Endodermal cell (in vitro differentiated cells): ENCODE measurements at places on chromosomes 13 and 19. TPM values are rescaled to one million over a fixed set of nuclear protein-coding genes. Genes with fewer than 3 reads are reported as not detected.
A peak's percentile ranks its signal among the peaks of the same experiment; 100 is the strongest.

- DNase-seq: no peak
These were observed 3.9 kb downstream of the LPAR2 start for GRCh38 chr19:19624032-19624570.

DNA sequence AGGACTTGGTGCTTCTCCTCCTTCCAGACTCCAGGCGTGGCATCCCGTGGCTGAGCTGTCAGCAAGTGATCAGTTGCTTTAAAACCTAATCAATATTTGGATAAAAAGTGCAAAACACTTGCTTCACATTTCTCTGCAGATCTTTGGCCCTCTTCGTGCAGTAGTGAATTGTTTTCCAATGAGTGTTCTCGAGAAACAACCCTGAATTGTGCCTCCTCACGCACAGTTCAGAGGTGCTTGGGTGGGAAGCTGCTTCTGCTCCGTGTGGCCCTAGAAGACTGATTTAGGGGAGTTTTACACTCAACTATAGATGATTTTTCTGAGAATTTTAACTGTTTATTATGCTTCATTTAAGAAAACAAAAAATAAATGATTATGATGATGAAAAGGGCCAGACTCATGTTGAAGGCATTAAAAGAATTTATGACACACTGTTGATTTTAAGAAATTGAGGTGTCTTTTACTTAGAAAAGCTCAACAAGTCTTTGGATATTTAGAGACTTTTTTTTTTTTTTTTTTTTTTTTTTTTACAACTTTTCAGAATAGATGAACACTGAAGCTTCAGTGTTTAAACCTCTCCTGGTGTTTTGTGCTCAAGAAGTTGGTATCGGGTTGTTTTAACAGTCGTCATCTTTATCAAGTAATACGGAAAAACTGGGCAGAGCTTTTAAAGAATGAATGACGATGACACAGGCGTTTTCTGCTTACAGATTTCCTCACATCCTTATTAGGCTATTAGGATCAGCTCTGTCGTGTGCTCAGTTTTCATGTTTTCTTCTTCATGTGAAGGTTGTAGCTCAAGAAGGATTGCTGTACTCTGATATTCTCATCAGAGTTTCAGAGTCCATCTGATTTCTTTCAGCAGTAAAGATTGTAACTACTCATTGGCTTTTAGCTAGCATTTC lies 39.5 kb upstream of the TEX29 start:
- DNase-seq: no peak

DNA sequence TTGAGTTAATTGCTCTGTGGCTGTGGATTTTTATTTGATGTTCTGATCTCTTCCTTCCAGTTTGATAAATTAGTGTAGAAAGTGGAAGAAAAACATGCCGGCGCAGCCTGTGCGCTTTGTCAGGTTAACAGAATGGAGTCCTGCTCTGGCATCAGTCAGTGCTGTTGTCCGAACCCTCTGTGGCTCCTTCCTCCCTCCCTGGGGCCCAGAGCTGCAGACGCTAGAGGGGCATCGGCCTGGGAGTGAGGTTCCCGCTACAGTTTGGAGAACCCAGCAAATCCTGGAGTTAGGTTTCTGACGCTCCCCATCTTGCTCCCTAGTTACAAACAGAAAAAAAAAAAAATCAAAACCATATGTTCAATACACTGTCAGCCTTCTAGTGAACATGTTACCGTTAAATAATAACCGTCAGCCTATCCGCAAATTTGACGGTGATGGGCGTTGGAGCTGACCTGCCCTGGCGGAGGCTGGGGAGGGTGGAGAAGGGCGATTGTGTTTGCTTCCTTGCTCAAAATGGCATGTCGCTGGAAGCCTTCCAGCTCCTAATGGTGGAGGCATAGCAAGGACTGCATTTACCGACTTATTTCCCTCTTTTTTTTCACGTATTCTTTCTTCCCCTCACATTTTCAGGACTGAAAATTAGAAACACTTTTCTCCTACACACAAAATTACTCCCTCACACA lies 13.6 kb downstream of the MBNL2 start:
- no peak for DNase-seq

- DNase-seq: peak; percentile 46
These were observed 321.1 kb upstream of the EDNRB start for GRCh38 chr13:78239714-78240113.

Gene GPR18
- not detected in 2 replicates for total RNA-seq

DNA sequence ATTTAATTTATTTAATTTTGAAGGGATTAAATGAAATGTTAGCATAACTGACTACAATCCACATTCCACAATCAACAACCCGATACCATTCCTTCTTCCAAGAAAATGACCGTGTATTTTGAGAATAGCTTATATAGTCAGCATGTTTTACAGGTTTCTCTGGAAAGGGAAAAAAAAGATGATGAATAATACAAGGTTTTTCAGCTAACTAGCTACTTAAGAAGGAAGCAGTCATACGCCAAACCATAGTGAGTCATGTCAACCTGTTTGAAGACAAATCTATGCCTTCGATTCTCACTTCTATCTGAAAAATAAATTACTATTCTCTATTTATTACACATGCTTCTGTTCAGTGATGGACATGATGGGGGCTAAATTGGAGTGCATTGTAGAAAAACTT lies 258.6 kb downstream of the EFNB2 start:
- DNase-seq: no peak

GRCh38 chr19:45162608-45163143 lies 1.9 kb upstream of the NKPD1 start:
- DNase-seq: no peak

GRCh38 chr13:92989301-92989700 lies 237.3 kb upstream of the GPC6 start:
- no peak for DNase-seq

Gene DACH1
- 1.2 to 1.7 TPM (median 1.2 TPM) in 3 replicates for total RNA-seq

Gene ELAVL3
- 0.38 TPM in 1 of 3 replicates, not detected in the others for total RNA-seq

DNA sequence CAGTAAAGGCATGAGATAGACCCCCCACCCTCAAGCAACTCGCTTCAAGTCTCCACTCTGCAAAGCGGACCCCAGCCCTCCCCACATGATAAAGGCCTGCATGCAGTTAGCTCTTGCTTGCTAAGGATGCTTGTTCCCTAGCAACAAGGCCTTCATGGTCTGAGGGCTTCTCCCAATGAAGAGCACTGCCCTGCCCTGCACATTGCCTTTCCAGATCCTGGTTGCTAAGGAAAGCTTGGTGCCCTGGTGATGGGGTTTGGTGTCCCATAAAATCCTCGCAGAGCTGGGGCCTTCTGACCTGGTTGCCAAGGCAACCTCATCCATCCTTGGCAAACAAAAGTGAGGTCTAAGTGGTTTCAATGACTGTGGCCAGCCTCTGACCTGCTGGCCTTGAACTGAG lies 6.0 kb downstream of the DBP start:
- DNase-seq: peak; percentile 48

DNA sequence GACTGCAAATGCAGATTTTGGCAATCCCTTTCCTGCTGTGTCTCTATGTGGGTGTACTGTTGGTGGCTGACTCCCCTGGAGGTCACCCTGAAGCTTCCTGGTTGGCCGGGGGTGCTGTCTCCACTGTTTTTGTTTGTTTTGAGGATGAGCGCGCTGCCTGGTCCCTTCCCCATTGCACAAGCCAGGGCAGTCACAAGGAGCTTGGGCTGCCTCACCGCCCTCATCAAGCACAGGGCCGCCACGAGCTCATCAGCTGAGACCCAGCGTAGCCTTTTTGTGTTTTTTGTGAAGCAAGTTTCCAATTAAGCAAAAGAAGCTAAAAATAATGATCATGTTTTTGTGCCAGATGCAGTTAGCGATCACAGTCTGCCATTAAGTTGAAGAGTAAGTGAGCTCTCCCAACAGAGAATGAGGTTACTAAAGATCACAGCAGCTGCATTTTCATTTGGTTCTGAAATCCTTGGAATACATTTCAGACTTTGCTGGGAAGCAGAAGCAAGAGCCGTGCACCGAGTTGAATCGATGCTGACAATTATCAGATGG lies 57.8 kb downstream of the GGACT start:
- DNase-seq: peak; percentile 58

DNA sequence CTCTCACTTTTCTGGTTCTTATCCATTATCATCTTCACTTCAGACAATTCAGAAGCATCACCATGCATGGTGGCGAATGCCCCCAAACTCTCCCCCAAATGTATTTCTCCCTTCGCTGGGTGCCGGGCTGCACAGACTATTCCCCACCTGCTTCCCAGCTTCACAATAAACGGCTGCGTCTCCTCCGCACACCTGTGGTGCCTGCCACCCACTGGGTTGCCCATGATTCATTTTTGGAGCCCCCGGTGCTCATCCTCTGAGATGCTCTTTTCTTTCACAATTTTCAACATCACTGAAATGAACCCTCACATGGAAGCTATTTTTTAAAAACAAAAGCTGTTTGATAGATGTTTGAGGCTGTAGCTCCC lies 2.8 kb upstream of the F10 start:
- no peak for DNase-seq

DNA sequence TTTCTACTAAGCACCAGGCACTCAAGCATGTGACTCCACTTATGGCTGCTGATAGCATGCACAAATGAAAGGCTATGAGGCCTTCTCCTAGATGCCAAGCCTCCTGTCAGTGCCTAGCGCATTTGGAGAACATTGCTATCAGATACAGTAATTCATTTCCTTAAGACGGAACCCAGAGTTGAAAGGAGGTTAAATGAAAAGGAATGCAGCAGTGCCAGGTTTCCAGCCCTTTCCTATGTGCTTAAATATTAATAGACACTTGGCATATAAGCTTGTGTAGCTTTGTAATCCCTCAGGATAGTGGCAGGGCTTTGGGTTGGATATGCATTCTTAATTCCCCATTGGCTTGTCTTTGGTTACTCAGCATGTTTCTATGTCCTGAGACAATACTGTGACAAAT lies 140.1 kb upstream of the FRY start:
- DNase-seq: no peak

- no peak for DNase-seq
These were observed 98.9 kb downstream of the FLT1 start for GRCh38 chr13:28396053-28396452.

GRCh38 chr13:48775804-48776203 lies 122.1 kb downstream of the CYSLTR2 start:
- DNase-seq: no peak

DNA sequence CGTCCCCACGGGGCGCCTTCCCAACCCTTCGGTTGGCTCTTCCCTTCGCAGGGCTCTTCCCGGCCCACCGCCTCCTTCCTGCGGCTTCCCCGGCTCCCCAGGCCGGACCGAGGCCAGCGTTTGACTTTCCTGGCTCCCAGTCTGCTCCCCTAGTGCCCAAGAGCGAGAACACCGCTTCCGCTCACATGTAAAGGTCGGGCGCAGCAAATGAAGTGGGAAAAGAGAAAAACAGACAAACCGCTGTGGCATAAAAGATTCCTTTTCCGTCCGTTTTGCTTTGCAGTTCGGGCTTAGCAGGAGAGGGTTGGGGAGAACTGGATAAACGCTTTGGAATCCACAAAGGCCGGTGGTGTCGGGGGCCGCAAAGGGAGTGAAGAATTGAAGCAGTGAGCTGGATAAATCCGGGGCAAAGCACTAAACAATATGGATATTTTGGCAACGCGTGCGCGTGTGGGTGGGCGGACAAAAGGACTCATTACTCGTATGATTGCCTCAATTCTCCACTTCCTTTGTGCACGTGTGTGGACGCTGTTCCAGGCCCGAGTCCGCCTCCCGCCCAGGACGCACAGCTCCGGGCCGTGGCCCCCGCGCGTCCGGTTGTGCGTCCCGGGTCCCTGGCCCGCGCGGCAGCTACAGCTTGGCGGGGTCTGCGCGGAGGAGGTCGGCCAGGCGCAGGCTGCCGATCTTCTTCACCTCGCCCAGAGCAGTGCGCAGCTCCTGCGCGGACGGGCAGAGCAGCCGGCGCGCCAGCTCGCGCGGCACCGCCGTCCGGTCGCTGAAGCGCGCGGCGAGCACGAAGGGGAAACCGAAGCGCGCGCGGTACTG lies 8.6 kb upstream of the CDX2 start:
- peak; percentile 85 for DNase-seq

- peak; percentile 95 for DNase-seq
These were observed 4.4 kb upstream of the ZNF681 start for GRCh38 chr19:23762884-23763711.

GRCh38 chr13:88411696-88412095 lies 740.5 kb downstream of the SLITRK5 start:
- DNase-seq: no peak

Gene ACP7
- total RNA-seq: not detected in 3 replicates

DNA sequence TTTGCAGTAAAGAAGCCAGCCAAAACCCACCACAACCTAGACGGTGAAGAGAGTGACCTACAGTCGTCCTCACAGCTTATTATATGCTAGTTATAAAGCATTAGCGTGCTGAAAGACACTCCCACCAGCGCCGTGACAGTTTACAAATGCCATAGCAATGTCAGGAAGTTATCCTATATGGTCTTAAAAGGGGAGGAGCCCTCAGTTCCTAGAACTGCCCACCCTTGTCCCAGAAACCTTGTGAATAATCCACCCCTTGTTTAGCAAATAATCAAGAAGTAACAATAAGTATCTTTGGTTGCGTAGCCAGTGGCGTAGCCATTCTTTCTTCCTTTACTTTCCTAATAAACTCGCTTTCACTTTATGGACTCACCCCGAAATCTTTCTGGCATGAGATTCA lies 227.9 kb upstream of the ARGLU1 start:
- DNase-seq: peak; percentile 69

DNA sequence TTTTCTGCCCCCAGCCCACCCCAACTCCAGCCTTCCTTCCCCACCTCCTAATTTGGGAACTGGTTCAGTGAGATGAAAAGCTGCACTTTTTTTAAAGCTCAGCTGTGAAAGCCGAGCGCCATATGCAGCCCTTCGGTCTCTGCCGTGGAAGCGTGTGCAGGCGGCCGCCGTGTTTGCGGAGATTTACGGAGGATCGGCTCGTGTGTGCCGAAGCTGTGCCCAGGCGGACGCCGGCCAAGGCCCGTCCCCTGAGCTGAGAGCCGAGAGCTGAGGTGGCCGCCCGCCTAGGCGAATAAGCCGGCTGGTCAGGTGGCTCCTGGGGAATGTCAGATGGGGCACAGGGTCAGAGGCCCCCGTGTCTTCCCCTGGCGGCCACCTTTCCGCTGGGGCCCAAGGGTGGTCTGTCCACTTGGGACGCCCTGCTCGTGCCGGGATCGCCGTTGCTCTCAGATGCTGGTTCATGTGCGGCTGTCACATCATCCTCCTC lies 78.7 kb downstream of the ZNF536 start:
- no peak for DNase-seq

Gene PCDH9
- total RNA-seq: 0.95 to 1.5 TPM (median 1.0 TPM) in 3 replicates

Gene LILRB1
- total RNA-seq: not detected in 3 replicates

DNA sequence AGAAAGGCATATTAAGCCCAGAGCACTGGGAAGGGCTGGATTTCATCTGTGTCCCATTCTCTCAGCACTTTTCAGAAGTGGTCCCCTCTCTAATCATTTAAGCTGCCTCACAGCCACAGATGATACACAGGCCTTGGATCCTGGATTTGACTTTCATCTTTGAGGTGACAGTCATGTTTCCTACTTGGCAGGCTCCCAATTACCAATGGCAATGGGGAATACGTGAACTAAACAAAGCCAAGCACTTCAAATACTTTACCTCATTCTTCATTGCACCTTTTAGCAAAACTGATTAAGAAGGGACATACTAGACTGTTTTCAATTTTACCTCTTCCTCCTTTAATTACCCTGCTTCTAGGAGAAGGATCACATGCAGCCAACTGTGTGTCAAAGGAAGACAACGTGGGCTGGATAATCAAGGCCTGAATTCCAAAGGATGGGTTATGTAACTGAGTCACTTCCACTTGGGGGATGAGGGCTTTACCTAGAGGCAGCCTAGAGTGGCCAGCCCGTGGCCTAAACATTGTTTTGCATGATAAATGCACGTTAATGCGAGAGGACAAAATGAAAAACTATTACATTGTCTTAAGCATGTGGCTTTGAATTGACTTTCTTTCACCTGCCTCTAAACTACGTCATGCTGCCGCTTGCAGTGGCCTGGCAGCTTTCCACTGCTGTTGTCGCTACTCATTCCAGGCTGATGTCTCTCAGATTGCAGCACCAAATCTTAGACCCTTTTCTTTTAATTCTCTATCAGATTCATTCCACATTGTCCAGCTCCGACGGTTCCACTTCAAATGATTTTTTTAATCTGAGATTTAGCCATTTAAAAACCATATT lies 95.0 kb downstream of the KCTD12 start:
- no peak for DNase-seq
